ENCODE measurements at places on chromosomes 5 and 9.

GRCh38 chr5:74167206-74167929 lies 473.2 kb downstream of the ENC1 start:
- no peak for DNase-seq

DNA sequence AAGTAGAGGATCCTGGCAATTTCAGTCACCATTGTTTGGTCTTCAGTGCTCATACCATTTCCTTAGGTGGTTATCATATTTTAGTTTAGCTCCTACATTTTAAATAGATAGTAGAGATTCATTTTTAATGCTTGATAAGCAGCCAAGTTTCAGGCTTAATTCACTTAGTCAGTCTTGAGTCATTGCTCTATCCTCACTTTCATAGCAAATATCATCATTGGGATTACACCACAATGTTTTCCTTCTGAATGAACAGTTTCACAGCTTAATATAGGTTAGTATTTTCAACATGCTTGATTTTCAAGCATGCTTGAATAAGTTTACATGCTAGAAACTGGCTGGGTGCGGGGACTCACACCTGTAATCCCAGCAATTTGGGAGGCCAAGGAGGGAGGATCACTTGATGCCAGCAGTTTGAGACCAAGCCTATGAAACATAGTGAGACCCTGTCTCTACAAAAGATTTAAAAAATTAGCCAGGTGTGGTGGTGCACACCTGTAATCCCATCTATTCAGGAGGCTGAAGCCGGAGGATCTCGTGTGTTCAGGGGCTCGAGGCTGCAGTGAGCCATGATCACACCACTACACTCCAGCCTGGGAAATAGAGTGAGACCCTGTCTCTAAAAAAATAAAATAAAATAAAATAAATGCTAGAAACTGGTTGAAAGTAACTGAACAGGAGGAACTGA lies 339.9 kb downstream of the ADGRV1 start:
- no peak for DNase-seq

DNA sequence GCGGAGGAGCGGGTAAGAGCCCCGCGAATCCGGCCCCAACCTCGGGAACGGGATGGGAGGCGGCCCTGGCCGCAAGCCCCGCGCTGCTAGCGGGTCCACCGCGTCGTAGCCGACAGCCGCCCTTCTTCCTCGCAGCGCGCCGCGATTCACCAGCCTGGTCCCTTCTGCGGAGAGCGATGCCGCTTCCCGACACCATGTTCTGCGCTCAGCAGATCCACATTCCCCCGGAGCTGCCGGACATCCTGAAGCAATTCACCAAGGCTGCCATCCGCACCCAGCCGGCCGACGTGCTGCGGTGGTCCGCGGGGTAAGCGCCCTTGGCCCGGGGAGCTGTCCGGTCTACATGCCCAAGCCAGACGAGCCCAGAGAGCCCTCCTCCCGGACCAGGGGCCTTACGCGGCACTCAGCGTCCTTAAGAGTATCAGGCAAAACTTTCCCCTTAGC lies 335 bp downstream of the ROPN1L start:
- no peak for DNase-seq

DNA sequence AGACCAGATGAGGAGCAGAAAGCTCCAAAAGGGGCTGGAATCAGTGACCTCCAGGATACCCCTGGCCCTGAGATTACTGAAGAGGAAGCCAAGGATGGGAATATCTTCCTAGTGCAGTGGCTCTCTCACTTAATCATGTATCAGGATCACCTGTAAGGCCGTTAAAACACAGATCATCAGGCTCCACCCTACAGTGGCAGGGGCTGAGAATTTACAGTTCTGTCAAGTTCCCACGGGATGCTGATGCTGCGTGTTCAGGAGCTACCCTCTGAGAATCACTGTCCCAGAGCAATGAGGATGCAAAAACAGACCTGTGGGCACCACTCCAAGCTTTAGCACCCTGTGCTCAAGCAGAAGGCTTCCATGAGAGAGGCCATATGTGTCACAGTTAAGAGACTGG lies 291.9 kb downstream of the ASTN2 start:
- no peak for DNase-seq

- no peak for DNase-seq
These were observed 586.4 kb downstream of the ACTL7B start for GRCh38 chr9:108269371-108269770.

- DNase-seq, result peak; percentile 75
These were observed 9.1 kb upstream of the URM1 start for GRCh38 chr9:128361986-128362646.

DNA sequence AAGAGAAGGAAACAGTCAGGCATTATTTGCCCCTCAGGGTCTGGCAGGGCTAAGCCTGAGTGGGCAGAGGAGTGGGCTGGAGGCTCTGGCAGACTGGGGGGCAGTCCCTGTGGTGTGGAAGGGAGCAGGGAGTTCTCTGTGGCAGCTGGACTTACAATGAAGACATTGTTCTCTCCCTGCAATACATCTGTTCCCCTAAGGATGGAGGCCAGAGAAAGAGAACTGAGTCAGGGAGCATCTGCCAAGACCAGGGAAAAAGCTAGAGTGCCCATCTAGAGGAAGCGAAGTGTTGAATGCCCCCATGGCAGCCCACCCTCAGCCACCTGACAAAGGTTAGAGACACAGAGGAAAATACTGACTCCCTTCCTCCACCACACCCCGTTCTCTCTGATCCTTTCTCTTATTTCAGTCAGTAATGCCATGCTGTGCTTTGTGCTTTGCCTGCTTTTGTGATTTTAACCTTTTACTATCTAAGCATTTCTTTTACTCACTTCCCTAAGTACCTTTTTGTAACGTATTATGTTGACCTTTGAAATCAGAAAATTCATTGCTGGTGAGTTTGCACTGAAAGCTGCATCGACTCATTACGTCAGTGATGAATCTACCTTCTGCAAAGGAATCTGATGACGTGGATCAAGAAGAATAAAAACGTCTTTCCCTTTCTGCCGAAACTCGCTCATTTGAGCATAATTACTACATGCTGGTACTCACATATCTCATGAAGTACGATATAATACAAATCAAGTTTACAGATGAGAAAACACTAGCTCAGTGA lies 76.0 kb downstream of the ACTL7B start:
- no peak for DNase-seq

DNA sequence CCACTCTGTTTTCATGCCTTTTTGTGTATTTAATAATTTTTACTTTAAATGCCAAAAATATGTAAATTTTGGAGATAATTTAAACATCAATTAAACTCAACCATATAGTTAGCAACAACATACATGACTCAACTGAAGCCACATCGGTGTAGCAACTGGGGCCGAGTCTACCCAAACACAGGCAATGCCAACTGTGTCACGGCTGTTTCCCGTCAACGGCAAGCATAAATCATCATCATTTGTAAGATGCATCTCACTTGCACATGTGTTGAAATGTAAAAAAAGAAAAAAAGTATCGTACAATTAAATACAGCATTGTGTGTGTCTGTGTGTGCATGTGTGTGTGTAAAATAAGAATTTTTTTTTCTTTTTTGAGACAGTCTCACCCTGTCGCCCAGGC lies 160.1 kb upstream of the TAS2R1 start:
- no peak for DNase-seq

DNA sequence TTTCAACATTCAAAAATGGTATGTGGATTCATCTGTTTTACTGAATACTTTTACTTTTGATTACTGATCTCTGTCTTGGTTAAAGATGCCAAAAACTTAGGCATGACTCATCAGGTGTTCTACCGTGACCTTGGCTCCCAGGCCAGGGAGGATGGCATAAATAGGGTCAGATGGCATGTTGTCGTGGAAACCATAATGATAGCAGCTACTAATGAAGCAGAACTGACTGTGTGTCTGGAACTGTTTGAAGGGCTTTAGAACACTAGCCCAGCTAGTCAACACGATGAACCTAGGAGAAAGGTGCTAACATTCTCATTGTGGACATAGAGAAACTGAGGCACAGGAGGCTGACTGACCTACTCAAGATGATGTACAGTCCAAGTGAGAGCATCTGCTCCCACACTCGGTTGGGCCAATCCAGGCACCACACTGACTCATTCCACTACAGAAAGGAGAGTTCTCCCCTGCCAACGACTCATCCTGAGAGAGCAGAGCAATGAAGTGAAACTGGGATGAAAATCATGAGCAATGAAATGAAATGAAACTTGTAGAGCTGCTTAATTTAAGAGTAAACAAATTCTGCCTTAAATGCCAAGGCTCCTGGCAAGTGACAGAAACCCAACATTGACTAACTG lies 116.0 kb downstream of the TENT4A start:
- no peak for DNase-seq

DNA sequence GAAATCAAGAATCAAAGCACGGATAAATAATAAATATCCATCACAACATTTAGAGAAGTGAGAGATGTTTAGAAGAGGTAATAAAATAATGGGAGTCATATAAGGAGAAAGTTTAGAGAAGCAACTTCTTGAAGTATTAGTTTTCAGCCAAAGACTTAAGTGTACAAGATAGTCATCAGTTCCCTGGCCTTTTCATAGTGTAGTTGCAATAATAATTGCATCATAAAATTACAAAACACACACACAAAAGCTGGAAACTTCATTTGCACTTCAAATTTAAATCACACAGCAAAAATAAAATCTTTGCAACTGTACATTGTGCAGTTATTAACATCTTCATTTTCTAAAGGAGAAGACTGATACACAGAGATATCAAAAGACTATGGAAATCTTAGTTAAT lies 319.1 kb upstream of the RGMB start:
- DNase-seq, result no peak

DNA sequence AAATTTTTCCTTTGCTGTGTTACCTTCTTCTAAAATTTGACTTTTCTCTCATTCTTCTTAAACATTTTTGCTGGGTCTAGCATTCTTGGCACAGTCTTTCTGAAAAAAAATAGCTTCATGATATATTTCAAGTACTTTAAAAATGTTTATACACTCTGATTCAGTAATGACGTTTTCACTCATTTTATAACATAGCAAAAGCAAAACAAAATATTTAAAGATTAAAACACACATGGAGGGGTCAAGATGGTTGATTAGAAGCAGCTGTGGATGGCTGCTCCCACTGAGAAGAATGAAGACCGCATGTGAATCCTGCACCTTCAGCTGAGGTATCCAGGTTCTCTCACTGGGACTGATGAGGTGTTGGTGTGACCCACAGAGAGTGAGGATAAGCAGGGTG lies 188.2 kb downstream of the SGCD start:
- no peak for DNase-seq

DNA sequence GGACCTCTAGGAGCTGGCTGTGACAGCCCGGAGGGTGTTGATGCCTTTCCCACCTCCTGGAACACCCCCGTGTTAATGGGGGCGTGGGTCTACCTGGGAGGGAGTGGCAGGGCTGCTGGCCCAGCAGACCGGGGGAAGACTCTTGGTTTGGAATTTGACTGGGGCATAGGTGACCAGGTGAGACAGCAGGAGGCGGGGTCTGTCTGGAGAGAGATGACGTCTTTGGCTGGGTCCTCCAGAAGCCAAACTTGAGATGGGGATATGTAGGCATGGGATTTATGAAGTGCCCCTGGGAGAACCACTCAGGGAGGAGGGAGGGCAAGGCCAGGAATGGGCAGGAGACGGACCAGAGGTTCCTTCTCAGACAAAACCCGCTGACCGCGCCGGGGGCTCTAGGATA lies 42.6 kb downstream of the NEK6 start:
- no peak for DNase-seq

DNA sequence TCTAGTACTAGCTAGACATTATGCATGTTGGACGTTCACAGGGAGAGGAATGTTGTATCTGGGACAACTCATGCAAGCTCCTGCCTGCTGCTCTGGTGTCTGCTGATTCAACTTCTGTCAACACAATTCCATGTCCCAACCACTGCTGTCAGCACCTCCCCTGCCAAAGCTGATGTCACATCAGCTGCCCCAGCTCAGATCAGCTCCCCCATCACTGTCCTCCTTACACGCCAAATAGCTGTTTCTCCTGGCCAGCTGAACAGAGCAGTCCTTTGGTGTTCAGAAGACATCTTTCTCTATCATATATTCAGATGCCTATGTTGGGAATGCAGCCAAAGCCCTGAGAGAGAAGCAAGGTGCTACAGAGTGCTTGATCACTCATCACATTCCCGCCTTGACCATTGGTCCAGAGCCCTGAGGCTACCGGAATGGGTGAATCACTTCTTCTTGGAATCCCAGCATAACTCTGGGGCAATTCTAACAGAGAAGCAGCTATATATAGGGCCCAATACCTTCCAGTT lies 223.3 kb downstream of the SEC61B start:
- DNase-seq, result no peak

DNA sequence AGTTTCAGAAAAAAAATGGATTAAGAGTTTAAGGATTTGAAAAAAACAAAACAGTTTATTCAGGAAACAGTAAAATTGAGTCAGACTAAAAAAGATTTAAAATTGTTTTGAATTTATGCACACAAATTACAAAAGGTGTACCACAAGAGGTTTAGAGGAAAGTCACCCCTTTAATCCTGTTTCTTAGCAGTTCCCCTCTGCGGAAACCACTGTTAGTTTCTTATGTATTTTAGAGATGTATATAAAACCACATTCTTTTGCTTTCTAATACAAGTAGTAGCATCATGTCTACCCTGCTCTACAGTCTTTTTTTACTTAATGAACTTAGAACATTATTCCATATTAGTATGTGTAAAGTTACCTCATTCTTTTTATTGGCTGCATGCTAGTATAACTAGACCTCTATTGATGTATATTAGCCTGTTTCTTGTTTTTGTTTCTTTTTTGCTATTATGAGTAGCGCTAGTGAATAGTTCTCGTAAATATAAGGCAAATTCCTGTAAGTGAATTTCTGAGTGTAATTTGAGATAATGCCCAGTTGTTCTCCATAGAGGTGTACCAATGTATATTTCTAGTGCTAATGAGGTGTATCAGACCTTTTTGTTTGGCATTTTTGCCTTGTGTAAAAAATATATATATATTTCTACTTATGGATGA lies 20.0 kb downstream of the GPBP1 start:
- DNase-seq, result no peak

DNA sequence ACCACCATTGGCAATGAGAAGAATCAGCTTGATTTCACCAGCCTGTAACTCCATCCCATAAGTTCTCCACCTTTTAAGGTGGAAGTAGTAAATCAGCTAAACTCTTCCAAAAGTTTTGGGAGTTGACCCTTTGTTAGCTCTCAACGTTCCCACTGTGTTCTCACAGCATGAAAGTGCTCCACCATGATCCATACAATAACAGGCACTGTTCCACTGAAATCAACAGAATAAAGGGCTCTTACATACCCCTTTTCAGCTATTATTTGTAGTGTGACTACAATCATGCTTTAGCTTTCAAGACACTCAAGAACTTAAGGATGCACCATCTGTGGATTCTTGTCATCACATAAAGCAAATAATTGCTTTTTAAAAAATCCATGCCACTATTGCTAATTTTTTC lies 81.6 kb downstream of the PPP2R2B start:
- DNase-seq, result no peak

DNA sequence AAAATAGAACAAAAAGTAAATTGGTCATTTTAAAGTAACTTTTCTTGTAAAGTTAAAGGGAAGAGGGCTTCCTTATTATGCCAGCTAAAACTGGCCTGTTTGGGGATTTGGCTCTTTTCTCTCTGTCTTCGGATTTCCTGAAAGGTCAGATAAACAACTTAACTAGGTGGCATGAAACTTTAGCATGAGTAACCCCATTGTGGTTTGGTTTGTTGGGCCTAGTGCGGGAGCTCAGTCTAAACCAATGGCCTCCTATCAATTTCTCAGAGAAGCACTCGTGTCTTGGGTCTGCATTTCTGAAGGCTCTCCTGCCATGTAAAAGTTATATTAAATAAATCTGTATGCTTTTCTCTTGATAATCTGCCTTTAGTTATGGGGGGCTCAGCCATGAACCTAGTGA lies 48.5 kb upstream of the ANKH start:
- DNase-seq, result no peak

- no peak for DNase-seq
These were observed 586 bp downstream of the HMGXB3 start for GRCh38 chr5:150000990-150001659.
